ENCODE measurements at places on chromosomes 6 and 20. TPM values are rescaled to one million over a fixed set of nuclear protein-coding genes. Genes with fewer than 3 reads are reported as not detected.
A peak's percentile ranks its signal among the peaks of the same experiment; 100 is the strongest.

DNA sequence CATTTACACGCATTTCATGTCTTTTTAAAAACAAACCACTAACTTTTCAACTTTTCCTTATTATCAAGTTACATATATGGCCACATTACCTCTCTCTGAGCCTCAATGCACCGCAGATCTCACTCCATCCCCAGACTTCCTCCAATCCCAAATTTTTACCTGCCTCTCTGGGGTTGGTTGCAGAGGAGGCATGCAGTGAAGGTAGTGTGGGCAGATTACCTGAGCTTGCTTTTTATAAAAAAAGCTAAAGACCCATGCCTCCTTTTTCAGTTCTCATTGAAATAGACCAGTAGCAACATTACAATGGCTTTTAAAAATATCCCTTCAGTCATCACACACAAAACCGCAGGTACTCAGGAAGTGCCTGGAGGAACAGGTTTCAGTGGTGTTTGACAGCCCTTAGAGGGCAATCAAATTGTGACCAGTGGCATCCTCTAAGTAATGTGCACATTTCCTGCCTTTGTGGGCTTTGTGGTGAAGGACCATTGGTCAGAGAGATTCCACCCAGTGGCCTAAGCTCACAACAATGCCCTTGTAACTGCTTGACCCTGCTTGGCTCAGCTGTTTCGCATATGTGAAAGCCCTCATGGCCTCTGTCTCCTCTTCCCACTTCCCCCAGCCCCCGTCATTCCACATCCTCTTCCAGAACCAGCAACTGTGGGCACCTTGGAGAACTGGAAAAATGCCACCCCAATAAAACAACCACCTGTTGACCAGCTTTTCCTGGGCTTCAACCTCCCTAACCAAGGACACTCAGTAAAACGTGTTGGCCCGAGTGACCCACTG, 30.2 kb upstream of the IL17A start:
- no peak for DNase-seq

DNA sequence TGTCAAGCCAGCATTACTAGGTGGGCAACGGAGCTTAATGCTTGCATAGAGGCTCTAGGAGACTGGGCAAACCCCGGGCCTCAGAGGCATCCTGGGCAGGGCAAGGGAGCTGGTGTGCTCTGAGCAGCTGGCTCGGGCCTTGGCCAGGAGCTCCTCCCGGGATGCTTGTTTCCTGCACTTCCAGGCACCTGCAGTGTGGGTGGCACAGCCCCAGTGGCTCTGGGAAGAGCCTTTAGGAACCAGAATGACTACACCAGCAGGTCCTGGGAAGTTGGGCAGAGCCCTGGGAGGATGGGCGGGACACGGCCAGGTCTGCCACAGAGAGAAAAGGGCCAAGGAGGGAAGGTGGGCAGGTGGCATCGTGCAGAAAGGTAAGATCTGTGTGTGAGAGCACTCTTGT, 80.4 kb upstream of the CD93 start:
- DNase-seq: no peak

- no peak for DNase-seq
Observed at GRCh38 chr6:145022199-145022796, 713.0 kb downstream of the EPM2A start.

- no peak for DNase-seq
Observed at GRCh38 chr20:36482044-36482473, 59.3 kb upstream of the MYL9 start.

DNA sequence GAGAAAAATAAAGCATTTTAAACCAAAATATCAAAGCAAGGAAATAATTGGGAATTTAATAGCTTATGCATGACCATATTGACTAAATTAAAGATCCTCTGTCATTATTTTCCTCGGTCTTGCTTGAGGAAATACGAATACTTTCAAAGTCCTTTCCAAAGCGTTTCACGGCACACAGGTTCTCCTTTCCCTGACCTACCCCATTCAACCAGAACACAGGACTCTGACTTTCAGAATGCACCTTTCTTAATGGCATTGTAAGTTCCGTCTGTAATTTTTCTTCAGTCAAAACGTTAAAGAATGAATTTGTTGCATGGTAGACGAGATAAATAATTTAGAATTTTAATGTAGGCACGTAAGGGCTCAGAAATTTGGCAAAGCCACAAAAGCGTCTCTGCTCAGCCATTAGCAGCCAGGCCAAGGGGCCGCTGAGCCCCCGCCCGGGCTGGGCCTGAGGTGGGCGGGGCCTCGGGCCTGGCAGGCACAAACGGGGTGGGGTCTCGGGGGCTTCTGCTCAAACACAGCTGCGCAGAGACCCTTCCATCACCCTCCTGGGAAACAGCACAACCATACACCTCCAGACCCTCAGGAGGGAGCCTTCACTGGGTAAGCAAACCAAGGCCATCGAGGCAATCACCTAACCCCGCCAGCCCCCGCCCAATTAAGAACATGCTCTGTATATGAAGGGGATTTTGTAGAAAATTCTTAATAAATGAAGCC, 3.4 kb downstream of the NEDD9 start:
- no peak for DNase-seq

DNA sequence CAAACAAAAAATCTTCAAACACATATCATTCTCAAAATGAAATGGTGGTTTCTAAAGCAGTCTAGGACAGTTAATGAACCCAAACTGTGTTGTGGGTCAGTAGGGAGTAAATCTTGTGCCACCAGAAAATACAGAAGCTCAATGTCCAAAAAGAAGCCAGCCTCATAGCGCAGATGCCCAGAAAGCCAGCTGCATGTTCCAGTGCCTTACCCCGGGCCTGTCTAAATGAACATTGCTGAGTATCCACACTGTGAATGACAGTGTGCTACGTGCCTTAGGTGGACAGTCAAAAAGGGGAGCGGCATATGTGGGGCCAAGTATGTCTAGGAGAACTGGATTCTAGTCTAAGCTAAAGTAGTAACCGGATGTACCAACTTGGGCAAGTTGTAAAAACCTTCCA, 10.9 kb downstream of the FYN start:
- no peak for DNase-seq

DNA sequence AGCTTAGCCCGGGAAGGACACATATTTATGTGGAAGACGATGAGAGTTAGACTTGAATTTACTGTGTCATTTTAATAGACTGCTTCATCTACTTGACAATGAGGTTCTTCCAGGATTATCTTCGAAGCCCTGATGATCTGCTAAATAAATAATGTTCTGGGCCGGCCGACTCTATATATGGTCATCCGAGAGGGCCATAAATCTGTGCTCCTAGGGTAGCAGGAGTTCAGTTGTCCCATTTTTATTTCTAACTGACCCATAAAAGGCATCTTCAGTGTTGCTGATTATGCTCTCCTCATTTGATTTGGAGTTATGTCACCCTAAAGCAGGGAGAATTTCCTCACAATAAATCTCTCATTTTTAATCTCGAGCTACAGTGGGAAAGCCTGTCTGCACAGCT, 217.1 kb downstream of the SLC24A3 start:
- no peak for DNase-seq

GRCh38 chr6:135640449-135641111, 143.0 kb upstream of the AHI1 start:
- DNase-seq: no peak

GRCh38 chr6:42704937-42705374, 17.4 kb downstream of the PRPH2 start:
- DNase-seq: no peak

DNA sequence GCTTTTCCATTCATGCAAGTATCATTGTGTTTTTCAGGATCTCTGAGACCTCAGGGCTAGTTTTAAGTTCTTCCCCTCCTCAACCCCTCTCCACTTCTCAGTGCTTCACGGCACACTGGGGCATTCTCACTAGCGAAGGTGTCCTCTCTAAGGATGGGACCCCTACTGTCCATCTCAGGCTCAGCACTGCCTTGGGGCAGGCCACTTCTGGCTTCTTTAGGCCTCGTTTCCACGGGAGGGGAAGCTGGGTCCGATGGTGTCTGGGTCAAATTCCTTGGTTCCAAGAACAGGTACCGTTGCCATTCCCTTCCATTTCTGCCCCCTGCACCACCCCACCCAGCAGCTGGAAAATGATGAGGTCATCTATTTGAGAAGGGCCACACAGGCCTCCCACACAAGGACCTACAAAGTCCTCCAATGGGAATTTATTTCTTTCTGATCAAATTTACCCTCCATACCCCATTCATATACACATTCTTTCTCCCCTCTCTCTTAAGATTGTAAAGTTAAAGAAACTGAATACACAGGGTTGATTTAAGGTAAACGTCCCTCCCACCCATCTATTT, 17.2 kb downstream of the GNAS start:
- no peak for DNase-seq

GRCh38 chr6:85465762-85466161, 15.9 kb downstream of the NT5E start:
- DNase-seq: no peak

GRCh38 chr20:52983726-52984450, 11.7 kb downstream of the TSHZ2 start:
- no peak for DNase-seq

DNA sequence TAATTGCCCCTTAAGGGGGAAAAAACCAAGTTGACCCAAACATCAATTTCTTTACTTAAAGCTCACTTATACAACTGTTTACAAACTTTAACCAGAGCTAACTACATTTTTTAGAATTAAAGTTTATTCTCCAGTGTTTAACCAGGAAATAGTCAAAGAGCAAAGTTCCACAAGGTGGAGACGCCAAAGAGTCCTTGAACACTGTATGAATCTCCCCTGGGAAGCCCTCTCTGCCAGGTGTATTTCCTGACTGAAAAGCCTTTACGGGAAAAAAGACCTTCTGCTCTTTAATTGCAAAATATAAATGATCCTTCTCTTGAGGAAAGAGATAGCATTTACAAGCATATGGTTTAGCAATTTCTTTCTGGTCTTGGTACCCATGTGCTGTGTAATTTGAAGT, 36.2 kb downstream of the BTBD9 start:
- DNase-seq: no peak

- DNase-seq: no peak
Observed at GRCh38 chr6:45921691-45922281, 93.9 kb downstream of the CLIC5 start.

DNA sequence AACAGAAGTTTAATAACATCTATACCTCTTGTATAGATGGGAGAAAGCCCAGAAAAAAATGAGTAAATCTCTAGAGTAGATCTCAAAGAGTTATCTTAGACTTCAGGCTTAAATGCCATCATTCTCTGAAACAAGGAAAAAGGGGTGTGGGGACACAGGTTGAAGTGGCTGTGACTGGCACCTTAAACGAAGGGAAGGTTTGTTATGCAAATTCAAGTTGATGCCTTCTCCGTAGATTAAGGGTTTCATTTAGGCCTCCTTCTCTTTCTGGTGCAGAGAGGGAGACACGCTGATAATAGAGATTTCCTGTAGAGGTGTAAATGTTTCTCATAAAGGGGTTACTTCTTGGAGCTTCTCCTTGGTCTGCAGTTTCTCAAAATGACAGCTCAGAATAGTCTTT, 252.1 kb downstream of the CD83 start:
- DNase-seq: no peak

DNA sequence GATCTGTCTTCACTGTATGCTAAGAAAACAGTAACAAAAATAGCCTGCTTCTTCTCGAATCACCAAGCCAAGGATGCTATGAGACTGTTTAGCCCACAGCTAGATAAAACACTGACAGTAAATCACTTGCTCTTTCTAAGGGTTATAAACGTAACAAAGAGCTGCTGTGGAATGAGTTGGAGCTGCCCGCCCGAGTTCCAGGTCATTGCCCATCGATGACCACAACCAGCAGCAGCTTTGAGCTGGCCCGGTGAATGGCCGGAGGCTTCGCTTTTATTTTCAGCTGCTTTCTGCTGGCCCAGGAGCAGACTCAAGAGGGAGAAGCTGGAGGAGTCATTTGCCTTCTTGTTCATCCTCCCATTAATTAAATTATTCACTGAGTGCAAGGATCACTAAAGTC, 82.2 kb upstream of the CDH4 start:
- DNase-seq: no peak

GRCh38 chr6:33704215-33705066, 7.1 kb downstream of the UQCC2 start:
- no peak for DNase-seq

- no peak for DNase-seq
Observed at GRCh38 chr20:3647473-3647872, 15.7 kb downstream of the GFRA4 start.

DNA sequence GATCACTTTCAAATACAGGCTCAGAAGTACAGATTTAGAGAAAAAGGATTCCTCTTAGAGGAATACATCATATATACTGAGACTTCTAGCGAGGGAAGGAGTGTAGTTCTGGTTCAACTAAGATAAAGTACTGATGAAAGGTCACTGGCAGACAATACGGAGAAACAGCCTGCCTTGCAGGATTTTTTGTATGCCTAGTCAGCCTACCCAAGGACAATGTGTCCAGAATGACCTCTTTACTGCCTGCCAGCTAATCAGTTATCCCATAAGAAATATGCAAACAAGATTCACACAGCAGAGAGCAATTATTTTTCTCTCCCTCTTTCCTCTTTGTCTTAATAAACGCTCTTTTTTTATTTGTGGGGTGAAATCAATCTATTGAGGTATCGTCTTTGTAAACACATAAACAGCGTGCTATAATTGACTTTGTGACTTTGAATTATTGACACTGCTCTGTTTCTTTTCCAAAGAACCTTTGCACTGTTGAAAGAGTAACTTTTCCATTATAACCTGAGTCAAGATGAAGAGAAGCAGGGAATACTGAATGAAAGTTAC, 1.4 kb upstream of the TSPYL4 start:
- no peak for DNase-seq

GRCh38 chr6:36492092-36492491, 49.3 kb downstream of the KCTD20 start:
- no peak for DNase-seq

DNA sequence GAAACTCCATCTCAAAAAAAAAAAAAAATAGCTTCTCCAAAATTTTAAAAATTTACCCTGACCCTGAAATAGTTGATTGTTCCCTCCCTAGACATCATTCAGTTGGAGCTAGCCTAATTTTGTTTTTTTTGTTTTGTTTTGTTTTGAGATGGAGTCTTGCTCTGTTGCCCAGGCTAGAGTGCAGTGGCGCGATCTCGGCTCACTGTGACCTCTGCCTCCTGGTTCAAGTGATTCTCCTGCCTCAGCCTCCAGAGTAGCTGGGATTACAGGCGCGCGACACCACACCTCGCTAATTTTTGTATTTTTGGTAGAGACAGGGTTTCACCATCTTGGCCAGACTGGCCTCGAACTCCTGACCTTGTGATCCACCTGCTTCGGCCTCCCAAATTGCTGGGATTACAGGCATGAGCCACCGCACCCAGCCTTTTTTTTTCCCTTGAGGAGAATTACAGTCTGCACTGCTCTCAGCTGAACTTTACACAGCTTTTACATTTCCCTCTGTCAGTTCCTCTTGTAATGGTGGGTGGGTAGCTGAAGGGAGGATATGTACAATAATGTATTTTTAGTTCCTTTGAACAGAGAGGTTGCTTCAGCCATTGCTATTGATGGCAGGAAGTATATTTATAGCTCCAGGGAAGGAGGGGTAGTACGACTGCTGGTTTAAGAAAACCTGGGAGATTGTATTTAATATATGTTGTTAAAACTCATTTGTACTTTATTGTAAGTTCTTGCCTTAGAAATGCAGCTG, 27.7 kb downstream of the PTPRA start:
- DNase-seq: peak; percentile 30

Gene SOBP
- polyA plus RNA-seq: not detected

Gene HLA-DRB1
- 3.1 TPM for polyA plus RNA-seq

Gene PTCRA
- polyA plus RNA-seq: not detected

Gene OPRM1
- not detected for polyA plus RNA-seq

Gene NHLRC1
- 1.9 TPM for polyA plus RNA-seq

Gene ME1
- polyA plus RNA-seq: not detected

Gene PRDM13
- not detected for polyA plus RNA-seq

Gene LY6G5B
- not detected for polyA plus RNA-seq

Gene SCRT2
- polyA plus RNA-seq: not detected

Gene CST4
- not detected for polyA plus RNA-seq

Gene NKX2-4
- not detected for polyA plus RNA-seq

Gene GSTA3
- not detected for polyA plus RNA-seq

Gene SNHG17
- polyA plus RNA-seq: 40.2 TPM

Gene DEFB121
- polyA plus RNA-seq: not detected

Gene EDN1
- 0.12 TPM for polyA plus RNA-seq

Gene COMMD7
- 141 TPM for polyA plus RNA-seq
